Thyroid gland (tissue), 4 donors: ENCODE measurements at places on chromosomes 3 and 15.
A peak's percentile ranks its signal among the peaks of the same experiment; 100 is the strongest.

DNA sequence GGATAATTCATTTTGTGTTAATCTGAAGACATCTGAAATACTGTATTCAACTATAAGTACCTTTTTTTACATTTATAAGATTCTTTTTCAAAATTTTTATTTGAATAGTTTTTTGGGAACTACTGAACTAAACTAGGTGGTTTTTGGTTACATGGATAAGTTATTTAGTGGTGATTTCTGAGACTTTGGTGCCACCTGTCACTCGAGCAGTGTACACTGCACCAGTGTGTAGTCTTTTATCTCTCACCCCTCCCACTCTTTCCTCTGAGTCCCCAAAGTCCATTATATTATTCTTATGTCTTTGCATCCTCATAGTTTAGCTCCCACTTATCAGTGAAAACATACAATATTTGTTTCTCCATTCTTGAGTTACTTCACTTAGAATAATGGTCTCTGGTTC is 57.6 kb downstream of the CD86 start:
- DNase-seq: no peak
- no peak overlapping the region for H3K4me3 ChIP-seq
- H3K27ac ChIP-seq: no peak overlapping the region
- H3K36me3 ChIP-seq: no peaks in the 10 kb centered on the region
- no peaks in the 10 kb centered on the region for H3K27me3 ChIP-seq
- H3K4me1 ChIP-seq: no peaks in the 10 kb centered on the region

- no peak overlapping the region for H3K27ac ChIP-seq
- DNase-seq: peak; percentile 33
- no peaks in the 10 kb centered on the region for H3K4me1 ChIP-seq
- H3K4me3 ChIP-seq: no peak overlapping the region
These were observed 188.1 kb downstream of the BBX start for GRCh38 chr3:107710851-107711250.

DNA sequence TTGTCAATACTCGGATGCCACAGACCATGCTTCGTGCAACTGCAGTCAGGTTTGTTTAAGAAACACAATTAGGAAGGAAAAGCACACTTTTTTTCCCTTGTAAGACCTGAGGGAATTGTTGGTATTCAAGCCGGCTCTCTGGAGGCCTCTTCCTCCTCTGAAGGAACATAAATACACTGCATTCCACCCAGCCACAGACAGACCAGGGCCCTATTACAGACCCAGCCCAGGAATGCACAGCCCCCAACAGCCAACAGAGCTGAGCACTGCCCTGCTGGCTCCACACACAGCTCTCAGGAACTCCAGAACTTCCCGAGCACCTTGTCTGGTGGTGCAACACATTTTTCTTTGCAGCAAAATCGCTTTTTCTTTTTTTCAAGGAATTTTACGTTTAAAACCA is 488.7 kb upstream of the PROK2 start:
- no peak overlapping the region for H3K4me3 ChIP-seq
- no peaks in the 10 kb centered on the region for H3K36me3 ChIP-seq
- no peaks in the 10 kb centered on the region for H3K27me3 ChIP-seq
- DNase-seq: no peak
- H3K4me1 ChIP-seq: peaks cover 11% of the 10 kb centered on the region

GRCh38 chr15:29092376-29093064 is 177.1 kb downstream of the NSMCE3 start:
- no peak overlapping the region for H3K27ac ChIP-seq
- no peak overlapping the region for H3K4me3 ChIP-seq
- H3K27me3 ChIP-seq: no peaks in the 10 kb centered on the region
- DNase-seq: no peak

- H3K4me1 ChIP-seq: peaks cover 9% of the 10 kb centered on the region
- DNase-seq: no peak
These were observed 216.4 kb downstream of the TLE3 start for GRCh38 chr15:69881302-69881670.
